Skin of body (tissue), 3 donors: ENCODE measurements at places on chromosomes 2 and 18. TPM values are rescaled to one million over a fixed set of nuclear protein-coding genes. Genes with fewer than 3 reads are reported as not detected.

DNA sequence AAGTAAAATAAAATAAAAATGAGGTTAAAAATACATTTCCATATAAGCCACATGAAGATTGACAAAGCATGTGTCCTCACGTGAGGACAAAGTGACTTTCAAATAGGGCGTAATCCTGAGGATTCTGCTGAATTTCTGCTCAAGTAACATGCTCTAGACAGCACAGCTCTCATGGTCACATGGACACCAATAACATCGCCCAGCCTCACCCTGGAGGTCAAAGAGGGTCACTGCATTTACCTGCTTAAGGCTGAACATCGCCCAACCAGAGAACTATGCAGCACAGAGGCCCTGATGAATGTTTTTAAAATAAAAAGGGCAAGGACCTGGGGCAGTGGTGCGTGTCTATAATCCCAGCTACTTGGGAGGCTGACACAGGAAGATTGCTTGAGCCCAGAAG, 30.2 kb downstream of the TGFBRAP1 start:
- no peak for DNase-seq

GRCh38 chr18:44921974-44922373, 241.3 kb downstream of the SETBP1 start:
- no peak for DNase-seq

- no peak for DNase-seq
Measured at GRCh38 chr2:7913974-7914373, 767.9 kb upstream of the ID2 start.

DNA sequence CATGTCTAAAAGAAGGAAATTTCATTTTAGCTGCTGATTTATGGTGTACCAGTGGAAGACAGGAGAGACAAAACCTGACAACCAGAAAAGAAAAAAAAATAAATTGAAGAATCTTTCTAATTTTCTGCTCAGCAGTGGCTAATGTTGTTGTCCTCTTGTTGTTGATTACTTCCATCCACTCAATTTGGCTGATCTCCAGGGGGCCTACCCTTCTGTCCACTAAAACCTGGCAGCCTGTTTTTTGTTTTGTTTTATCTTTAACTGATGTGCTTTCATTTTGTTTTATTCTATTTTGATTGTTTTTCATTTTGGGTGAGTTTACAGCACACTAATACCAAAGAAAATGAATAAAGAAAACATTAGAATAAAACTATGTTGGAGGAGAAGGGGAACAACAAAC, 27.4 kb downstream of the TFPI start:
- no peak for DNase-seq

- no peak for DNase-seq
Measured at GRCh38 chr2:71206271-71206670, 20.6 kb downstream of the PAIP2B start.

- peak; percentile 26 for DNase-seq
Measured at GRCh38 chr2:65429786-65430602, 2.4 kb downstream of the SPRED2 start.

GRCh38 chr2:8567469-8568260, 114.2 kb upstream of the ID2 start:
- DNase-seq: no peak

GRCh38 chr18:51051105-51051712, 21.2 kb downstream of the SMAD4 start:
- peak; percentile 7 for DNase-seq

- DNase-seq: no peak
Measured at GRCh38 chr2:238573065-238573778, 146.5 kb downstream of the ASB1 start.

GRCh38 chr2:232458661-232459418, 2.9 kb downstream of the ALPI start:
- DNase-seq: no peak

DNA sequence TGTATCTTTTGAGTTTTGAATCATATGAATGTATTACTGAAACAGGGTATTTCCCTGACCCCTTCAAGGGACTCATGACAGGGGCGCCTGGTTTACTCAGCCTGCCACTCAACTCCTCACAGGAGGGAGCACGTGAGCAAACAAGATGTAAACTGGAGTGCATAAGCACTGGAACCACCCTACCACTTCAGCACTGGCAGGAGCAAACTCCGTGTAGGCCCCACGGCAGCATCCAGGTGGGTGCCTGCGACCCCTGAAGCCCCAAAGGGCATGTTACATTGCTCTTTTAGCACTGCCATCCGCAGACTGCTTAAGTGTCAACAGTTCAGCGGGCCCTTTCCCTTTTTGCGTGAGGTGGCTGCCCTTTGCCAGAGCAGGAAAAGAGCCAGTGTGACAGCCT, 8.2 kb upstream of the DAPL1 start:
- no peak for DNase-seq

DNA sequence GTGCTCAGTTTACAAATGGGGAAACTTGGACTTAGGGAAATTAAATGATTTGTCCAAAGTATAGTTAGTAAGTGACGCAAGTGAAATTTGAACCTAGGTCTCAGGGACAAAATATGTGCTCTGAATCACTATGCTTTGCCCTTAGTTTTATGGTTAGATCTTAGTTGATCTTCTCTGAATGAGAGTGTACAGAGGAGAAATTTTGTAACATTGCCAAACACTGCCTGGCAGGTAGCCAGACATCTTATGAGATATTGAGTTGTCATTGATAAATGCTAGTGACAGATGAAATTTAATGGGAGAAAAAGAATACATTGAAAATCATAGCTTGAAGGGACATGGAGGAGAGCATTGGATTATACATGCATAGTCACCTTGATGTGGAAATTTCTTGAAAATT, 91.4 kb downstream of the GALNT1 start:
- DNase-seq: no peak

- DNase-seq: no peak
Measured at GRCh38 chr2:235045336-235045972, 93.6 kb downstream of the SH3BP4 start.

DNA sequence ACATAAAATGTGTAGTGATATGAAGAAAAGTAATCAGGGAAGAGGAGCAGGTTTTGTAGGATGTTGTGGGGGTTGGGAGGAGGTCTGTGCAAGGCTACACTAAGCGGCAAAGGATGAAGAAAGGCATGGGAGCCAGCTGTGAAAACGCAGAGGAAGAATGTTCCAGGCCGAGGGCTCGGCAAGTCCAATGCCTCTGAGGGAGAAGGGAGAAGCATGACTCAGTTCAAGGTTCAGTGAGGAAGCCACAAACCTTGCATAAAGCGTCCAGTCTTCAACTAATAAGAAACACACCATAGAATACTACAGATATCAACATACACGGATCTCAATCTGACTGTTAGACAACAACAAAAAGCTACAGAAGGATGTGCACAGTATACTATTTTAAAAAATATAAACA, 16.2 kb downstream of the EPB41L3 start:
- no peak for DNase-seq

DNA sequence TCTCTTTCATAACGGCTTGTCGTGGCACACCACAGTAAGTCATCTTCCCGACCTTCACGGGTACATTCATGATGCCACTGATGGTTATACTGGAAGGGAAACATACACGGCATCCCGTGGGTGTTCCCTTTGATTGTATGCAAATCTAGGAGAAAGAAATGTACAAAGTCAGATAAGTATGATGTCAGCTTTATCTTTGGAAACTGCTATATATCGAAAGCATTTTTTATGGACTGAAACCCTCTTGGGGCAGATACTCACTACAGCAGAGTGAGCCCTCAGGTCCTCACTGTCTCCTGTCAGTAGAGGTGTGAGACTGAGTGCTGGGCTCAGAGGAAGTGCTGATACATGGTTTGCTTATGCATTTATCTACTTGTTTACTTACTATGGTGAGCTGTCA, 20.4 kb downstream of the PLA2R1 start:
- no peak for DNase-seq

GRCh38 chr2:32918774-32919173, 28.0 kb upstream of the LTBP1 start:
- no peak for DNase-seq

DNA sequence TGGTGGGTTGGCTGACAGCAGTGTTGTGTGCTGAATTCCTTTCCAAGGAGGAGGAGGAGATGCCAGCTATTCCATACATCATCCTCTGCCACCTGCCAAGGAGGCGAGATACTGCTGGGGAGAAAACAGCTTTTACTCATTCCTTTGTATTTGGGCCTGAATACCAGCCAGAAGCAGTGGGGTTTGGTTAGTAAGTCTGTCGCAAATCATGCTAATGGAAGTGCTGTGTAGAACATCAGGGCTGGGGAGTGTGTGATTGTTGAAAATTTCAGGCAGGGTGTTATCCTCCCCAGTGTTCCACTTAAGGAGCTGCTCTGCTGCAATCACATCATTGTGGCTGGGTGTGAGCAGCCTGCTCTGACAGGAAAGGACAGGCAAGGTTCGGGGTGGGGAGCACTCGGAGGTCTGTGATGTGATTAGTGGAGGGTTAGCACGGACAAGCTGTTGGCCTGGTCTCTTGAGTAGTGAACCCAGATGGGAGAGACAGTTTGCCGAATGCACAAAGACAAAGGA, 128.2 kb upstream of the DLX2 start:
- DNase-seq: no peak

DNA sequence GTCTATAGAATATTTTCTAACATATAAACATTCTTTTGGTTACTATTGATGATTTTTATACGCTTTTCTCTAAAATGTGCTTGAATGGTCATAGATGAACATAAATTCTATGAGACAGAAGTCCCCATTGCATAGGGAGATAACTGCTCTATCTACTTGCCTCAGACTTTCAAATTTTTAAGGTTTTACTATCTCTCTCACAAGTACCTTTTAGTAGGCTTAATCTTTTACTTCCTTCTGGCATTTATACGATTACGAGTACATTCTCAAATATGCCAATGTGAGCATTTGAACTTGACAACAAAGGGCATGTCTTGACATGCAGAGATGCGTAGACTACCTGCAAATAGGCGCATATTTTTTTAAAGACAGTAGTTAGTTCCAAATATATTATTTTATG, 935.9 kb upstream of the LRATD1 start:
- DNase-seq: no peak

GRCh38 chr2:125562924-125563323, 1093.0 kb upstream of the GYPC start:
- no peak for DNase-seq

DNA sequence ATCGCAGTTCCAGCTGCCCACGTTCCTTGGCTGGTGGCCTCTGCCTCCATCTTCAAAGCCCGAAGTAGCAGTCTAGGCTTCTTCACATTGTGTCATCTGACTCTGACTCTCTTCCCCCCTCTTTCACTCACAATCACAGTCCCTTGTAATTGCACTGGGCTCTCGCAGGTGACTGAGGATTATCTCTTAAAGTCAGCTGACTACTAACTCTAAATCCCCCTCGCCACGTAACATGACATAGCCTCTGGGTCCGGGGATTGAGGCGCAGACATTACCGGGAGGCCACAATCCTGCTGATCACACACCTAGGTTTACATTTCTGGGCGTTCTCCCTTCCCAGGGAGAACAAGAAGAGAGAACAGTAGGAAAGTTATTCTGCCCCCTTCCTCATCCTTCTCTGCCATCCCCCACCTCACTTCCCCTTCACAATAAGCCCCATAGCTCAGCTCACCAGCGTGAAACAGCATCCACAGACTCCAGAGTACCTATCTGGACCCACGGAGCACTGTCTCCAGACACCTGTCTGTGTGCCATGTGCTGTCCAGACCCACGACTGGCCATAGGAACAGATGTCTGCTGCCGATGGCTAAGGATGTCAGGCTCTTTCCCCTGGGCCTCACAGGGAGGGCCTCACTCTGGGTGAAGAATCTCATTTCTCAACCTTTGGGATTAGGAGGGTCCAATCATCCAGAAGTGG, 64.3 kb upstream of the FZD7 start:
- no peak for DNase-seq

GRCh38 chr2:69608109-69608508, 35.4 kb downstream of the AAK1 start:
- no peak for DNase-seq

GRCh38 chr2:218809515-218809914, 22.1 kb downstream of the PRKAG3 start:
- DNase-seq: no peak

DNA sequence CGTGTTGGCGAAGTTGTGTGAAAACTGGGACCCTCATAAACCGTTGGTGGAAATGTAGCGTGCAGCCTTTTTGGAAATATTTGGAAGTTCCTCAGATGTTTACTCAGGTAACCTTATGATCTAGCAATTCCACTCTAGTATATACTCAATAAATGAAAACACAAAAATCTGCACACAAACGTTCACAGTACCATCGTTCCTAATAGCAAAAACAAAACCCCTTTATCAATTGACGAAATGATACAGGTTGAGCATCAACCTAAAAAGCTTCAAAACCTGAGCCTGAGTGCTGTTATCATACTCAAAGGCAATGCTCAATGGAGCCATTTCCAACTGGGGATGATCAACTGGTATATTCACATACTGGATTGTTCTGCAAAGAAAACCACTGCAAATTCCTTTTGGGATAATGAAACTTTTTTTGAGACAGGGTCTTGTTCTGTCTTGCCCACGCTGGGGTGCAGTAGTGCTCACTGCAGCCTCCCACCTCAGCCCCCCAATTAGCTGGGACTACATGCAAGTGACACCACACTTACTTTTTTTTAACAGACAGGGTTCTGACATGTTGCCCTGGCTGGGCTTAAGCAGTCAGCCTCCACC, 777 bp upstream of the C18orf32 start:
- no peak for DNase-seq

- no peak for DNase-seq
Measured at GRCh38 chr18:65606551-65607130, 144.2 kb upstream of the CDH7 start.

The MEP1B gene
- not detected for total RNA-seq

The ALPG gene
- total RNA-seq: not detected

The POTEF gene
- total RNA-seq: not detected

The CAPN14 gene
- 0.49 TPM for total RNA-seq

The CABYR gene
- total RNA-seq: 2.9 TPM

The KCNK3 gene
- total RNA-seq: 0.49 TPM

The TLX2 gene
- not detected for total RNA-seq

The UGT1A9 gene
- not detected for total RNA-seq

The RESP18 gene
- total RNA-seq: not detected
